Ovary (tissue), 10 donors: ENCODE measurements at places on chromosomes 5 and 9. TPM values are rescaled to one million over a fixed set of nuclear protein-coding genes. Genes with fewer than 3 reads are reported as not detected.

- no peak overlapping the region for H3K27ac ChIP-seq
- H3K27me3 ChIP-seq: no peaks in the 10 kb centered on the region
- no peaks in the 10 kb centered on the region for H3K4me1 ChIP-seq
- H3K36me3 ChIP-seq: no peaks in the 10 kb centered on the region
- DNase-seq: no peak
- H3K4me3 ChIP-seq: no peak overlapping the region
Measured at GRCh38 chr9:5492965-5493678, 17.2 kb upstream of the PDCD1LG2 start.

DNA sequence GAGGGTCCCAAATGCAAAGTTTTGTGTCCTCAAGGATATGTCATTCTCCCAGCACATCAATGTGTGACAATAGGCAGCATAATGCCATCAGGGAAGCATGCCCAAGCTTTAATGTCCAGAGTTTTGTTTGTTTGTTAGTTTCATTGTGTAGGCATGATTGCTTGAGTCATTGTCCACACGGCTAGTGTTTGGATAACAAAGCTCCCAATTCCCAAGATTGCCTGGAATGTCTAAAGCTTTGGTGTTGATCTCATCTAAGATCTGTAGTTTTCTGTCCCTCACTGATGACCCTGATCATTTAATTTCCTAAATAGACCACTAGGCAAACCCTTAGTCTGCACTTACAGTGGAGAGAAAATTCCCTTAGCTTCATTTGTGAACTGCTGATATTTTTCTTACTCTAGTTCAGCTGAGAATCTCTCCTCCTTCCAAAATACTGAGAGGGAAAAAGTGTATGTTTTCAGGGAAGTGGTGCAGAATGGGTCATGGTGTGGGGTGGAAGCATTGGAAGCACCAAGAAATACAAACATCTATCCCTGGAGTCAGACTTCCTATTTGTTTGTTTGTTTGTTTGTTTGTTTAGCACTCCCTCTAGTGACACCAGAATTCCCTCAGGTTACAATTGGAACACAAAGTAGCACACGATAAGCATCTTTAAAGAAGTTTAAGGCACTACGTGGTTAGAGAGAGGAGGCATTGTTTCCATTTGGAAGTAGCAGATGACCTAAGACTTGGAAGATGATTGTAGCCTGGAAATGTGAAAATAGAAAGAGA is 127.1 kb downstream of the PRDM6 start:
- H3K27me3 ChIP-seq: no peaks in the 10 kb centered on the region
- H3K36me3 ChIP-seq: no peaks in the 10 kb centered on the region

DNA sequence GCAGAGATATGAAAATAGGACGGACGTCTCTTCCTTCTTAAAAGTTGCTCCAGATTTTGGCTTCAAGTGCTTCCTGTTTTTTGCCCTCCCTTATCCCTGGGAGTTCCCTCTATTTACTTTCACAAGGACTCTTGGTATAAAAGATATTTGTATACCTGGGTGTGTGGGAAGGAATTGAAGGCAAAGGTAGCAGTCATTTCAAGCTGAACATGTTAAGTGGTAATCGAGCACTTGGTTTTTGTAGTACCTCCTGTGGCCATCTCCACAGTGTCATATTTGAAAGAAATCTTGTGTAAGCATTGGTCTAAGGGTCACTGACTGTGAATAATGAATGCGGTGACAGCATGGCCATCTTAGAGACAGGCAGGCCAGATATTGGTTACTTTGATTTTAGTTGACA is 593.6 kb downstream of the MTRR start:
- no peaks in the 10 kb centered on the region for H3K27me3 ChIP-seq
- H3K27ac ChIP-seq: no peak overlapping the region
- H3K36me3 ChIP-seq: no peaks in the 10 kb centered on the region
- DNase-seq: no peak

CFAP77 gene
- total RNA-seq: 13.8 TPM

MRPS27 gene
- total RNA-seq: 56.1 TPM

PTCH1 gene
- 6.4 TPM for total RNA-seq
